CD8-positive, alpha-beta T cell (primary cell): ENCODE measurements at places on chromosomes 5 and 9.

DNA sequence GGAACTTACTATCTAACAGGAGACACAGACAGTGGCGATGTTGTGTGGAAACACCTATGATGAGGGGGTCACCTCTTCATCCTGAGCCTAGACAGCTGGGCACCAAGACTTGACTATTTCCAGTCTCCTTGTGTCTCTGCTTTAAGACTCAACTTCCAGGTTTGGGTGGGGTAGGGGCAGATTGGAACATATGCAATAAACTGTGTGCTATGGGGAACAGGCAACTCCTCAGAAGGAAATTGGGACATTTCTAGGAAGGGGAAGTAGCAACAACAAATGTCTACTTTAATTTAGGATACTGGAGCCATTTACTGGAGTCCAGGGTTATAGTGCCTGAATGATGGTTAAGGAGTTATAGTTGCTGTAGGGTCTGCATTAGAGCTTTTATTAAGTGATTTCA lies 57.3 kb downstream of the FGF18 start:
- DNase-seq: no peak

DNA sequence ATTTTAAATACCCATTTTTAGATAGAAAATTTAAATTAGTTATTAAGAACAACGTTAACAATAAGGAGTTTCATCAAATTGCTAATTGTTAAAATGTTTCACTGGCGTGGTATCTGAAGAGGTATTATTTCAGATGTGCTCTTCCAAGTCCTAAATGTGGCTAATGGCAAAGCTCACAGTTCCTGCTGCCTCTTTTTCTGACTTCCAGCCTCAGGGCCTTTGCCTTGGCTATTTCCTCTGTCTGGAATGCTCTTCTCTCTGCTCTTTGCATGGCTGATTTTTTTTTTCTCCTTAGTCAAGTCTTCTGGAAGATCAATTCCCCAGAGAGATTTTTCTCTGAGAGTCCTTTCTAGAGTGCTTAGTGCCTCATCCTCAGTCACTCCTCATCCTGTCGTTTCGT lies 9.6 kb upstream of the SSBP2 start:
- no peak for DNase-seq

DNA sequence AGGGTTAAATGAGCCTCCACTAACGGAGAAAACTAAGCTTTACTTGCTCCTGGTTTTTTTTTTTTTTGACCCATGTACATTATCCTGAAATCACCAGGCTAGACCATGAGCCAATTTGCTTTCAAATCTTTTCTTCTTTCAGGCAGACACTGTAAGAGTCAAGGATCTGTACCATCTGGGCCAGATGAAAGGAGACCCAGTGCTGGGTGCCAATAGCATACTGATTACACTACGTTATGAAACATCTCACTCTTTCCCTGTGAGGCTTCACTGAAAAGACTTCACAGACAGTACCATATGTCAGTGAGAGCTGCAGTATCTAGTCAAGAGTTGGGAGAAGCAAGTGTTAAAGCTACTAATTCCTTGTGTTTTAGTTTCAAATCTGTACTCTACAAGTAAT lies 161.2 kb upstream of the PTPRD start:
- no peak for DNase-seq

DNA sequence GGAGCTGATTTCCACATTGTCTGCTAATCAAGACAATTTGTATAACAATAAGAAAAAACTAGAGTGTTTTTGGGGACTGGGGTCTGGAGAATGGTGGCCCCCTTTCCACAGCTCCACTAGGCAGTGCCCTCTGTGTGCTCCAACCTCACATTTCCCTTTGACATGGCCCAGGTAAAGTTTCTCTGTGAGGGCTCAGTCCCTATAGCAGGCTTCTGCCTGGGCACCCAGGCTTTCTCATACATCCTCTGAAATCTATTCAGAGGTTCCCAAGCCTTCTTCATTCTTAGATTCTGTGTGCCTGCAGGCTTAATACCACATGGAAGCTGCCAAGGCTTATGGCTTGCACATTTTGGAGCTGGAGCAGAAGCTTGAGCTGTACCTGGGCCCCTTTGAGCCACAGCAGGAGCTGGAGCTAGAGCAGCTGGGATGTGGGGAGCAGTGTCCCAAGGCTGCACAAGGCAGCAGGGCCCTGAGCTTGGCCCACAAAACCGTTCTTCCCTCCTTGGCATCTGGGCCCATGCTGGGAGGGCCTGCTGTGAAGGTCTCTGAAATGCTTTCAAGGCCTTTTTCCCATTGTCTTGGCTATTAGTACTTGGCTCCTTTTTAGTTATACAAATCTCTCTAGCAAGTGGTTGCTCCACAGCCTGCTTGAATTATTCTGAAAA lies 49.1 kb upstream of the VPS13A start:
- DNase-seq: no peak

DNA sequence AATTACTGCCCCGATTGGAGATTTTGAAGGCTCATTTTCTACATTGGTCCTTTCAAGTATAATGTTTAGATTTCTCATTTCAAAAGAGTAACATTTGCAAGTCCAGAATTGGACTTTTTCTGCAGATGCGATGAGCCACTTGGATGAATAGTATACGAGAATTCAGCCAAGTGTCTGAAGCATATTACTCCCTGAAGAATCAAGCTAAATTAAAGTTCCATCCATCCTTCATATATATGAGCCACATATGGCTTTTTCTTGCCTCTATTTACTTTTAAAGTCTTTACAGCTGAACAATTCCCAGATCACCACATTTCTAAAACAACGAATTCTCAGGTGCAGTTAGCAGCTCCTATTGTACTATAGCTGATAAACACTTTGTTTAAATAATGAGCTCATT lies 288.7 kb downstream of the CEMIP2 start:
- no peak for DNase-seq

DNA sequence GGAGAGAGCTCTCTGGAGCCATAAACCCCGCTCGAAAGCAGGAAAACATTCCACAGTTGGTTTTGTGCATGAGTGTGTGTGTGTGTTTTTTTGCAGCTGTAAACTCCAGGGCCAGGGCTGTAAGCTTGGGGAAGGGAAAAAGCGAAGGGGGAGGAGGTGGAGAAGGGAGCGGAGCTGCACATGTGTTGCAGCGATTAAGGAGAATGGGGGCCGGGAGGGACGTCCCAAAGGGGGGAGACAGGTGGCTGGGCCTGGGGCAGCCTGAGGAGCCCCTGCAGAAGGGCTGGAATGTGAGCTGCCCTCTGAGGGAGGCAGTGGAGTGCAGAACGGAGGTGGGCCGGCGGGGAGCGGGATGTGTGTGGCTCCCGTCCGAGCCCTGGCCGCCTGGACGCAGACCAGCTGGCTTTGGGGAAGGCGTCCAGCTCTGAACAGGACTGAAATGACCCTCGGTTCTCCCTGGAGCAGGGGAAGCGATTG lies 2.7 kb upstream of the MYMK start:
- DNase-seq: no peak

DNA sequence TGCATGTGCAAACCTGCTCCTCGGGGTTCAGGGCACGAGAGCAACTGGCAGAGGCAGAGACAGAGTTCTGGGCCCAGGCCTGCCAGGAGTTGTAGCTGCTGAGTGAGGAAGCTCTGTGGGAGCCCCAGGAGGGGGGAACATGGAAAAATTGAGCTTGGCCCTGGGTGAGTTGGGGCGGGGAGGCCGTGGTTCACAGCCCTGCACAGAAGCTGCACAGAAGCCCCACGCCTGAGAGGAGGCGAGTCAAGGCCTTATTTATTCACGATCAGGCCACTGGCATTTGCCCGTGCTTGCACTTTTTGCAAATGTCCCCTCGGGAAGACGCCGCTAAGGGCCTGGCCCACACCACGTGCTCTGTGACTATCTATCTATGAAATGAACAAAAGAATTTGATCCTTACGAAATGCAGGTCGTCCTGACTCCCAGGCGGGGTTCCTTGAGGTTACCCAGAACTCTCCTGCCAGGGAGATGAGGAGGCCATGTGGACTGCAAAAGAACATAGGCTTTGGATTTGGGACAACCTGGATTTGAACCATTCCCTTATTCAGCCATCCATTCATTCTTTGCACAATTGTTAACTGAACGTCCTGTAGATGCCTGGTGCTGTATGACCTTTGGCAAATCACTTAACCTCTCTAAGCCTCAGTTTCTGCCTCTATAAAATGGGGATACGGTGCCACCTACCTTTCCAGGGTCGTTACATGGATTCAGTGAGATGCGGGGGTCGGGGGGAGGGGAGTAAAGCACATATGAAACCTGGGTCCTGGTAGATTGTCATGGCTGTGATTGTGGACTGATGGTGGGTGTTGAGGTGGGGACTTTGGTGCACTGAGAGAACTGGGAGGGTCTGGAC lies 17.9 kb downstream of the COL27A1 start:
- DNase-seq: no peak

DNA sequence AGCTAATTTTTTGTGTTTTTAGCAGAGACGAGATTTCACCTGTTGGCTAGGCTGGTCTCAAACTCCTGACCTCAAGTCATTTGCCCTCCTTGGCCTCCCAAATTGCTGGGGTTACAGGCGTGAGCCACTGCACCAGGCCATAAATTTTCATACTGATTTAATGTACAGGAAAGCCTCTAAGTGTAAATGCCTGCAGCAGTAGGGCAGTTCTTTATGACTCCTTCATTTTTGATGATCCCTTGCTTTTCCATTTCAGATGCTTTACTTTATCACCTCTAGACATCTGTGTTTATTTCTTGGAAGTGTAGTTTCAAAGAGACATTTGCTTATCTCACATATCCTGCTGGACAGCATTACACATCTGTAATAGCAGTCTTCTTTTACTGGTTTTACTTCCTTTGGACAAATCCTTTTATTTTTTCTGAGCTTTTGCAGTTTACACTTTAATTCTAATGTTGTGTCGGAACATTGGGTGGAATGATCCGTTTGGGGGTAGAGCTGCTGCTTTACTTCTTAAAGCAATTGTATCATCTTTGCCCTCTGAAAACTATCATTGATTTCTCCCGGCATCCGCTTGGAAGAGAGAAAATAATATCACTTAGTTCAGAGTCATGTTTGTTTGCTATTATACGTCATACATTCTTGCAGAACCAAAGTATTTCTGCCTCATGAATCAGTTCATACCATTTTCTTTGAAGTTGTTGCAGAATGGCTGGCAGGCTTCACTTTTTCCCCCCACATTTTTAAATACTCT lies 36.0 kb downstream of the SCGB3A1 start:
- no peak for DNase-seq

GRCh38 chr5:80191991-80192398 lies 63.9 kb downstream of the SERINC5 start:
- peak; percentile 64 for DNase-seq

DNA sequence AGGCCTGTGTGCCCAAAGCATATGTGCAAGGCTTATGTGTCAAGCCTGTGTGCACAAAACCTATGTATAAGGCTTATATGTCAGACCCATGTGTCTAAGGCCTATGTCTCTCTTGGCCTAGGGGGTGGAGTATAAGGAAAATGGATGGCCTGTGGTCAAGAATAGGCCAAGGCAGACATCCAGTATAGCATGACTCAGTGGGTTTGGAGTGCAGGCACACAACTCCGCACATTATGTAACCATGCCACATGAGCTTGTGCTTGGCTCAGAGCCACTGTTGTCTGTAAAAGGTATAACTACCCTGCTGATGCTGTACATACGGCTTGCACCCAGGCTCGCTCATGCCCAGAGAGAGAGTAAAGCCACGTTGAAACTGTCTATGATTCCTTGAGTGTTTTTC lies 626.4 kb upstream of the NUDT12 start:
- DNase-seq: no peak

GRCh38 chr9:9751996-9752395 lies 860.8 kb downstream of the PTPRD start:
- no peak for DNase-seq

DNA sequence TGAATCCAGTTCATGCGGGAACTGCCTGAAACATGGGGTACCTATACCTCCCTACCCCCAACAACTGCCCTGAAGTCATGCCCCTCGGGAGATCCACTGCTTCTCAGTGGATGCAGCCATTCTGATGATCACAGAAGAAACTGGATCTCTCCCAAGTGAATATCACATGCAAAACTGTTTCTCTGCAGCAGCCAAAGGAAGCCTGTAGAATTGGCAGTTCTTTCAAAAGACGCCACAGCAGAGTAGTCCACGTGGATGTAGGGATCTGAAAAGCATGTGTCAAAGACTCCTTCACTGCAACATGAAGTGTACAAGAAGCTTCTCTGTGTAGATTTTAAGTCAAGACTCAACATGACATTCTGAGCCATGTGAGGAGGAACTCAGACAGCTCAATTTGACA lies 286.7 kb downstream of the NR3C1 start:
- no peak for DNase-seq

GRCh38 chr9:118306801-118307200 lies 602.6 kb downstream of the TLR4 start:
- DNase-seq: no peak

DNA sequence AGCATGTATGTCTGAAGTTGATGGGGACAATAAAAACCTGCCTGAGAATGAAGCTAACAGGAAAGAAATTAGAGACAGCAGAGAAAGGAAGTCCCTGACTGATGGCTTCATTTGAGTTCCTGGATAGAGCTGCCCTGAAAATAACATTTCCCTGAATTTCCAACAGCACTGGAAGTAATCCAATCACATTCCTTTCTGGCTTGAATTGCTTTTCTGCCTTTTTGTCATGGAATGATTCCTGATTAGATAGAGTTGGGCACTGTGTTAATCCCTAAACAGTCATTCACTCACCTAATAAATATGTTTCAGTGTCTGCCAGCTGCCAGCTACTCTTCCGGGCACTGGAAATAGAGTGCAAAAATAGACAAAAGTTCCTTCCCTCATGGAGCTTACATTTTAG lies 30.0 kb upstream of the SH3RF2 start:
- DNase-seq: no peak

DNA sequence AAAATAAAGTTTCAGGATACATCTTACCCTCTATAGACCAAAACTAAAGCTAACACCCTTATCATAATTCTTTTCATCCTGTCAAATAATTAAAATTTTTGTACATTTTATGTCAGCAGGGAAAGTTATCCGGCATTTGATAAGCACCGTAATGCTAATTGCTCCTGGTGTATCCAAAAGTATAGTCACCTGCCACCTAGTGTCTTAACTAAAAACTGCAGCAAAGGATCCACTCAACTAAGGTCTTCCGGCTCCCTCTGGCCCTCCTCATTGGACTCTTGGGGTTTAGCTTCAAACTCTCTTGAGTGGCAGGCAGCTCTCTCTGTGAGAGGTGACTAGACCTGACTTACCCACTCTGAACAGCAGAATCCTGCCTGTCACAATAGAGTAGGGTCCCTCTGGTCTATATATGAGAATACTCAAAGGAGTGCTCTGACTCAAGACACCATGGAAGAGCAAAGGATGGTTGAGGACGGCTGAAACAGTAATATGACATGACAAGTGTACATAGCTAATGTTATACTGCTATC lies 60.4 kb upstream of the CAST start:
- peak; percentile 75 for DNase-seq
